Activated T-helper 1 cell treated with anti-CD3 and anti-CD28 coated beads, Interleukin-12 subunit alpha, Interleukin-12 subunit beta, Interleukin-2, Interleukin-4 antibody, amounts not matched to agents 30 ng/mL and 10 ng/mL and 1 ng/mL, durations not matched to agents 14 hours and 24 hours and 36 hours (primary cell): ENCODE measurements at places on chromosomes 3 and 15.

- H3K36me3 ChIP-seq, result peaks cover 4% of the 10 kb centered on the region
- DNase-seq, result no peak
- peaks cover 17% of the 10 kb centered on the region for H3K4me1 ChIP-seq
- peaks cover 2% of the 10 kb centered on the region for H3K27me3 ChIP-seq
- H3K27ac ChIP-seq, result no peak overlapping the region
Measured at GRCh38 chr15:92091155-92091734, 237.7 kb downstream of the SLCO3A1 start.

- no peaks in the 10 kb centered on the region for H3K4me1 ChIP-seq
- no peak overlapping the region for H3K27ac ChIP-seq
- no peak overlapping the region for H3K4me3 ChIP-seq
- peaks cover 33% of the 10 kb centered on the region for H3K27me3 ChIP-seq
- no peak for DNase-seq
Measured at GRCh38 chr15:91073077-91073476, 27.0 kb upstream of the SV2B start.

DNA sequence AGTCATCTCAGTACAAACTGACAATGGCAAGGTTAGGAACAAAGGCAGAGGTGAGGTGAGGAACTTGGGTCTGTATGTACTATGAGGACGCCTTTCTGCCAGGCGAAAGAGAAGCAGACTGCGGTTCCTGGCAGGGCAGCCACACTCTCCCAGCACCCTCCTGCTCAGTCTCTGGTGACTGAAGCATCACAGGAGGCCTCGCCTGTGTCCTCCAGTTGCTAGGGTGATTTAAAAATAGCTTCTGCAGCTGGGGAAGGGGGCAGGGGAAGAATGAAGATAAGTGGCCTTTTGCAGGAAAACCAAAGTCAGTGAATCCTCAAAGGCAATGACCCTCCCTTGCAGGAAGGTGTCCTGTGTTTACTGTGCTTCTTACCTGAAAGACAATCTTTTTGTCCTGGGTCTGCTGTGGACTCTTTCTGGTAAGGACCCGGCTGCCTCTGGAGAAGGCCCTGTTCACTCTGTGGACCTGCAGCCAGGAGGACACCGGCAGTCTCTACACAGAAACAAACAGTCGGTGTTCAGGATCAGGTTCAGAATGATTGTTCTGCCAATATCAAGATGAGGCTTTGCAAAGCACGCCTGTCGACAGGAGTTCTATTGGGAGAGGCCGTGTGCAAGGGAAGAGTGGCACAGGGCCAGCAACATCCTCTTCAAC, 65.7 kb upstream of the DGKG start:
- H3K36me3 ChIP-seq, result no peaks in the 10 kb centered on the region
- no peak for DNase-seq
- peaks cover 11% of the 10 kb centered on the region for H3K27me3 ChIP-seq
- no peak overlapping the region for H3K4me3 ChIP-seq

DNA sequence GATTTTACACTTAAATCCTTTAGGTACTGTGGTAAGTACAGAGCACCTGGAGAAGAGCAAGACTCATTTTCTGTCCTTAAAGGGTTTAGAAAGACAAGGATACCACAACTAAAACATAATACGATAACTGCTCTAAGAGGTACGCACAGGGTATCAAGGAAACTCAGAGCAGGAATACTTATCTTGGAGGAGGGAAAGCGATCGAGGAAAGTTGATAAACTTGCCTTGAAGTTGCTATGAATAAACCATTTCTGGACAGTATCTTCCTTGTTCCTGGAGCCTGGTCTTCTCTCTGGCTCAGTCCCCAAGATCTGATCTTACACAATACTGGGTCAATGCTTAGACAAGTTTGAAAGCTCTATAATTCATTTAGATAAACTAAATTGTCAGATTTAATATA, 17.6 kb upstream of the GATM start:
- H3K36me3 ChIP-seq, result no peaks in the 10 kb centered on the region
- no peak overlapping the region for H3K27ac ChIP-seq
- DNase-seq, result no peak

DNA sequence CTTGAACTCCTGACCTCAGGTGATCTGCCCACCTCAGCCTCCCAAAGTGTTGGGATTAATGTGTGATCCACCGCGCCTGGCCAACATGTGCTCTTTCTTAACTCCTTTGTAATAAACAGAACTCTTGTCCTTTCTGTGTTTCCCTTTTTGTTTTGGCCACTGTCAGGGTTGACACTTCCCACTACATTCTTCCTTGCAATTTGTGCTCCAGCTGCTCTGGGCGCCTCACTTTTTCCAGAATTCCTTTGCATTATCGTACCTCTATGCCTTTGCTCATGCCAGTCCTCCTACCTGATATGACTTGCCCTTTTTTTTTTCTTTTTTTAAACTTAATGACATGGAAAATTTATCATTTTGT, 38.8 kb upstream of the SMAD3 start:
- no peak overlapping the region for H3K4me3 ChIP-seq
- peaks cover 50% of the 10 kb centered on the region for H3K4me1 ChIP-seq
- no peaks in the 10 kb centered on the region for H3K36me3 ChIP-seq
- H3K27ac ChIP-seq, result peak overlapping the region; percentile 67
- H3K27me3 ChIP-seq, result peaks cover 9% of the 10 kb centered on the region
- DNase-seq, result no peak
